GM23248 (cell line): ENCODE measurements at places on chromosomes 2 and 18. TPM values are rescaled to one million over a fixed set of nuclear protein-coding genes. Genes with fewer than 3 reads are reported as not detected.

- H3K36me3 ChIP-seq: no peaks in the 10 kb centered on the region
- 0 out of 2 replicates have a peak, but pooled peaks cover 10% of the 10 kb centered on the region for H3K27me3 ChIP-seq
- H3K4me3 ChIP-seq: no peak overlapping the region
- peak; percentile 50 for DNase-seq
These were observed 62.5 kb downstream of the DHRS9 start for GRCh38 chr2:169131587-169132512.

DNA sequence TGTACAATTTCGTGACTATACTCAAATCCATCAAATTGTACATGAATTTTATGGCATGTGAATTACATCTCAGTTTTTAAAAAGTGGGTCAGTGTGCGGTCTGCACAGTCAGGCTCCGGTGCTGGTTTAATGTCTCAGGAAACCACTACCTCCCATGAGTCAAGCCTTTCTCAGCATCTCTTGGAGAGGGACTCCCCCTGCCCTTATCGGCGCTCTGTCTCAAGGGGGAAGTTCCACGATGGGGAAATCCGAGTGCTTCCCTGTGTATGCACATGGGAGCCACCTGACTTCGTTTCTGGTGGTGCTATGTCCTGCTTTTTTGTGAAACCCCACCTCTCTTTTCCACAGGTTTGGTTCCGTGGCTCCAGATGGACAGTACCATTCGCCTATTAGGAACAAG lies 72.5 kb downstream of the ACOXL start:
- no peak for DNase-seq
- no peak overlapping the region for H3K27ac ChIP-seq
- 0 out of 2 replicates have a peak, but pooled peaks cover 4% of the 10 kb centered on the region for H3K4me1 ChIP-seq
- no peaks in the 10 kb centered on the region for H3K36me3 ChIP-seq
- H3K27me3 ChIP-seq: peaks cover 42% of the 10 kb centered on the region

The ZNF804A gene
- 0.65 and 0.76 TPM in 2 replicates for total RNA-seq

The DNAH6 gene
- 0.11 TPM in 1 of 2 replicates, not detected in the other for total RNA-seq

DNA sequence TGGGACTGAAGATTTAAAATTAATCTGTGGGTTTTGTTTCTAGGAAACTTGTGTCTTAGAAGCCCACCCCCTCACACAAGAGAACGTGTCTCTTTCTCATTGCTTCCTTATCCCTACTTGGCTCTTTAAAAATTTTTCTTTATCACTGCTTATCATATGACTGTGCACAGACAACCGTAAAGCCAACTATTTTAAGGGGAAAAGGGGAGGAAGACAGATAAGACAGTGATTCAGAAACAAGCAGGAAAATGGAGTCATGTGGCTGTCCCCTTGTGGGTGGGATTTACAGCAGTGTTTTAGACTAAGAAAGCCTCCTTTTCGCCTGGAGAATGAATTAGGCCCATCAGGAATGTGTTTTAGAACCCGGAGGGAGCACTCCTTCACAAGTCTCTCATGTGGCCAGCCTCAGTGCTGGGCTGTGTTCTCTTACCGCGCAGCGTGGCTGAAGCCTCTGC lies 17.6 kb downstream of the PRKCE start:
- H3K4me1 ChIP-seq: peaks cover 15% of the 10 kb centered on the region; the same call in 1 of the 2 replicates
- no peaks in the 10 kb centered on the region for H3K27me3 ChIP-seq
- no peak overlapping the region for H3K4me3 ChIP-seq
- H3K36me3 ChIP-seq: no peaks in the 10 kb centered on the region

GRCh38 chr18:3329471-3329870 lies 67.5 kb downstream of the MYL12B start:
- no peaks in the 10 kb centered on the region for H3K4me1 ChIP-seq
- no peaks in the 10 kb centered on the region for H3K27me3 ChIP-seq
- no peak overlapping the region for H3K4me3 ChIP-seq

The RIT2 gene
- not detected in 2 replicates for total RNA-seq

- no peak for DNase-seq
- H3K4me3 ChIP-seq: no peak overlapping the region
- H3K27ac ChIP-seq: no peak overlapping the region
- no peaks in the 10 kb centered on the region for H3K36me3 ChIP-seq
- 0 out of 2 replicates have a peak, but pooled peaks cover 4% of the 10 kb centered on the region for H3K4me1 ChIP-seq
These were observed 170.0 kb upstream of the COPS8 start for GRCh38 chr2:236915726-236916125.

DNA sequence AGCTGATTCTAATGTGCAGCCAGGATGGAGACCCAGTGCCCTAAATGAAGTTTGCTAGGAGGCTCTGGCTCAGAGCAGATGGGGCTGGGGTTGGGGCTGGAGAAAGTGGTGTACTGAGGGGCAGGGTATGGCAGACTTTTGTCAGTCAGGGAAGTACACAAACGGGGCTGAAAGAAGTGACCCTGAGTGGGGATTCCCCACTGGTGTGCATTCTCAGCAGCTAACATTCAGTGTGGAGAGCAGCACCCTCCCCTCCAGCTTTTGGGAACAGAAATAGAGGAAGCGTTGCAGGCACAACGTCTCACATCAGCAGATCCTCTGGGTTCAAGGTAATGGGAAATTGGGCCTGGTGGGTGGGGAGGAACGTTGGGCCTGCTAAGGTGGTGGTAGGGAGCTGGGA lies 89.1 kb upstream of the GCFC2 start:
- no peak overlapping the region for H3K4me3 ChIP-seq
- H3K27ac ChIP-seq: no peak overlapping the region
- H3K36me3 ChIP-seq: no peaks in the 10 kb centered on the region
- DNase-seq: no peak
- H3K4me1 ChIP-seq: no peaks in the 10 kb centered on the region

DNA sequence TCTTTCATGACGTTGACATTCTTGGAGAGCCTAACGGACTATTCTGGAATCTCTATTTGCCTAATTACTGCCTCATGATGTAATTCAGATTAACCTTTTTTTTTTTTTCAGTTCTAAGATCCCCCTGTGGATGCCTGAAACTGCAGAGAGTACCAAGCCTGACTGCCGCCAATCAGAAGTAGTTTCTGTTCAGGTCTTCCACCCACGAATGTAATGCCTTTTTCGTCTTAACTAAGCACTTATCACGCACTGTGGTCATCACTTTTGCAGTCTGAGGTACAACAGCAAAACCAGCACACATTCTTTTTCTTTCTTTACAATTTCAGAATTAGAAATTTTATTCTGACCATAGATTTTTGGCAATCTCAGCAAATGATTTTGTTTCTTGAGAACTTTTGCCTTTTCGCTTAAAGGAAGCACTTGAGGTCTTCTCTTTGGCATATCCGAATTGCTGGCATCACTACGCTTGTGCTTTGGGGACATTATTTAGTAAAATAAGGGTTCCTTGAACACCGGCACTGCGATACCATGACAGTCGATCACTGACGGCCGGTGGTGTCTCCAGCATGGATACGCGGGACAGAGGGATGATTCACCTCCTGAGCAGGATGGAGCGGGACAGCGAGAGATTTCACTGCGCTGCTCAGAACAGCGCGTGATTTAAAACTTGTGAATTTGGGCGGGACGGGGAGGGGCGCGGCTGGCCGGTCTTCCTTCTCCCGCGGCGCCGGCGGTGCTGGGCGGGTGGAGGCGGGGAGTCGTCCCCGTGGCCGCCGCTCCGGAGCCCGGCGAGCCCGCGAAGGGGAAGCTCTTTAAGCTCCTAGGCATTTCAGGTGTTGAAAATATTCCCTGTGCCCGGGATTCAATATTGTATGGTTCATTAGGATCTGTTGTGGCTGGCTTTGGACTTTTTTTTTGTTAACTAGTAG lies 32.0 kb upstream of the GPR55 start:
- peak; percentile 78 for DNase-seq
- peaks cover 25% of the 10 kb centered on the region for H3K27me3 ChIP-seq

The UGT1A3 gene
- not detected in 2 replicates for total RNA-seq

GRCh38 chr2:20617892-20618467 lies 32.9 kb downstream of the HS1BP3 start:
- H3K36me3 ChIP-seq: no peaks in the 10 kb centered on the region
- no peaks in the 10 kb centered on the region for H3K27me3 ChIP-seq
- DNase-seq: peak; percentile 99

The SCYGR4 gene
- not detected in 2 replicates for total RNA-seq

The CNRIP1 gene
- total RNA-seq: 21.8 and 37.7 TPM in 2 replicates

DNA sequence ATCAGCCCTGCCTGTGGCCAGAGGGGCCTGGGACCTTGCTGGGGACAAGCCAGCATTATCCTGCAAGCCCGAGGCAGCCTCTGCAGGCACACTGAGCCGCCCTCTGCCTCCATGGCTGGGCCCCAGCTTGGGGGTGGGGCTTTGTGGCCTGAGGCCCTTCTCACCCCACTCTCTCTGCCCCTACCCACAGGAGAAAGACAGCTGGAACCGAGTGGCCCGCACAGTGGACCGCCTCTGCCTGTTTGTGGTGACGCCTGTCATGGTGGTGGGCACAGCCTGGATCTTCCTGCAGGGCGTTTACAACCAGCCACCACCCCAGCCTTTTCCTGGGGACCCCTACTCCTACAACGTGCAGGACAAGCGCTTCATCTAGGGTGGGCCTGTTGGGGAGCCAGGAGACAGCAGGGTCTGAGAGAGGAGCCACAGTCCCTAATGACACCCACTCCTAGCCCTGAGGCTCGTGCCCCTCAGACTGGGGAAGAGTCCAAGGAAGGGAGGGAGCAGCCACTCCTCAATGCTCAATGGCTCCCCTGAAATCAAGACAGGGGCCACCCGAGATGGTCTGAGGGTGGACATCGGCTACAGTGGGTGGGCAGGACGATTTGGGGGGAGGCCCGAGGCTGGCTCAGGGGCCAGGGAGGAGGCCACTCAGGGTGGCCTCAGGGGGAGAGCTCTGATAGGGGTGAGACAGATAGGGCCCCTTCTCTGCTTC lies 4.4 kb upstream of the CHRNG start:
- no peak for DNase-seq
- H3K4me1 ChIP-seq: no peaks in the 10 kb centered on the region
- no peak overlapping the region for H3K27ac ChIP-seq
- H3K4me3 ChIP-seq: no peak overlapping the region
- H3K27me3 ChIP-seq: no peaks in the 10 kb centered on the region

The TUBA3E gene
- not detected in 2 replicates for total RNA-seq

GRCh38 chr2:111930875-111931274 lies 32.5 kb downstream of the MERTK start:
- H3K4me1 ChIP-seq: peaks cover 6% of the 10 kb centered on the region; the same call in 1 of the 2 replicates
- H3K27me3 ChIP-seq: peaks cover 14% of the 10 kb centered on the region
- no peak overlapping the region for H3K4me3 ChIP-seq
- no peak overlapping the region for H3K27ac ChIP-seq
- peak; percentile 80 for DNase-seq

DNA sequence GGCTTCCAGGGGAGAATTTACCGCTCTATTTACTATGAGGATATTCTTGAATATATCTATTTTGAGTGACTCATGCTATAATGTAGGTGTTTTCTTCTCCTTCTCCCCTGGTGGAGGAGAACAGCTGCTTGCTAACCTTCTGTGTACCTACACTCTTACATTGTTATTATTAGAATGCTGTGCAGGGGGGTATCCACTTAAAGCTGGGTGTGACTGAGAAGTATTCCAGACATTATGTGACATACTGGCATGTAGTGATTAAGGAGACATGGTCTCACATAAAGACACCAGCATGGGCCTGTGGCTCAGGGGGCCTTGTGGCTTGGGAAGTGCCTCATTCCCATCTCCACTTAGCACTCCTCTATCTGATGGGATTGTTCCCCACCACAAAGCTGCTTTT lies 287.9 kb downstream of the PTPRM start:
- H3K27me3 ChIP-seq: no peaks in the 10 kb centered on the region
- no peak overlapping the region for H3K27ac ChIP-seq
- no peak overlapping the region for H3K4me3 ChIP-seq
- DNase-seq: no peak

DNA sequence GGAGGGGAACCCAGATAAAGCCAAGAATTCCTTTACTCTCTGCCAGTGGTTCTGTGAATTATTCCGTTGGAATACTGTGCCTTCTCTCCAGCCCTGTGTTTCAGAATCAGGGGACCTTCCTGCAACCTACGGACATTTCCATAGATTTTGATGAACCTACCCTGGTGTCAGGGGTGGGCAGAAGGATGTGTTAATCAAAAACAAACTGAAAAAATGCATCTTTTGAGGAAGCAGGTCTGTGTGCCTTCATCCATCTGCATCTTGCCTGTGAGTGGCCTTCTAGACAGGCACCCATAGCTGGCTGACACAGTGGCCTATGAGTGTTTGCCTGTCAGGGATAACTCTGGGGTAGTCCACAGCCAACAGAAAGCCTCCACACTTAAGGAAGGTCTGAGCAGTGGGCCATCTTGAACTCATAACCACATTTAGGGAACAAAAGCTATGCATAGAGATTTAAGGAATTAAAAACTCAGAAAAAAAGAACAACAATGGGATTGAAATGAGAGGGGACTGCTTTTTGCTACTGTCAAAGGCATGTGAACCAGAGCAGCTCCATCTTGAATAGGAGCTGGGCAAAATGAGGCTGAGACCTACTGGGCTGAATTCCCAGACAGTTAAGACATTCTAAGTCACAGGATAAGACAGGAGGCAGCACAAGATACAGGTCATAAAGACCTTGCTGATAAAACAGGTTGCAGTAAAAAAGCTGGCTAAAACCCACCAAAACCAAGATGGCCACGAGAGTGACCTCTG lies 45.9 kb upstream of the ITGA6 start:
- no peak for DNase-seq
- no peak overlapping the region for H3K4me3 ChIP-seq
- H3K36me3 ChIP-seq: no peaks in the 10 kb centered on the region
- no peaks in the 10 kb centered on the region for H3K27me3 ChIP-seq
- H3K4me1 ChIP-seq: peaks cover 7% of the 10 kb centered on the region; the same call in 1 of the 2 replicates
- H3K27ac ChIP-seq: no peak overlapping the region

GRCh38 chr2:149143734-149144133 lies 105.2 kb downstream of the LYPD6B start:
- H3K36me3 ChIP-seq: no peaks in the 10 kb centered on the region
- H3K4me3 ChIP-seq: no peak overlapping the region
- no peak for DNase-seq
- no peak overlapping the region for H3K27ac ChIP-seq
- H3K4me1 ChIP-seq: no peaks in the 10 kb centered on the region

The DSG4 gene
- not detected in 2 replicates for total RNA-seq

DNA sequence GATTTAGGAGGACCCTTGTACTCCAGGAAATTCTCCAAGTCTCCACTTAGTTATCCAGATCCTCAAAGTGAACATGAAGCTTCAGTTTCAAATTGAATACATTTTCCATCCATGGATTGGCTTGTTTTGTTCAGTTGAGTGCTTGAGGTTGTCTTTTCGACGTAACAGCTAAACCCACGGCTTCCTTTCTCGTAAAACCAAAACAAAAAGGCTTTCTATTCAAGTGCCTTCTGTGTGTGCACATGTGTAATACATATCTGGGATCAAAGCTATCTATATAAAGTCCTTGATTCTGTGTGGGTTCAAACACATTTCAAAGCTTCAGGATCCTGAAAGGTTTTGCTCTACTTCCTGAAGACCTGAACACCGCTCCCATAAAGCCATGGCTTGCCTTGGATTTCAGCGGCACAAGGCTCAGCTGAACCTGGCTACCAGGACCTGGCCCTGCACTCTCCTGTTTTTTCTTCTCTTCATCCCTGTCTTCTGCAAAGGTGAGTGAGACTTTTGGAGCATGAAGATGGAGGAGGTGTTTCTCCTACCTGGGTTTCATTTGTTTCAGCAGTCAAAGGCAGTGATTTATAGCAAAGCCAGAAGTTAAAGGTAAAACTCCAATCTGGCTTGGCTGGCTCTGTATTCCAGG lies at the start of gene CTLA4:
Gene CTLA4 (plus strand): TSS at position 211 of the 640 bp plus-strand sequence. CDS start 172 bp downstream, at position 383.
- no peak for DNase-seq
- no peaks in the 10 kb centered on the region for H3K4me1 ChIP-seq
- H3K36me3 ChIP-seq: no peaks in the 10 kb centered on the region
- no peak within 1 kb of the TSS for H3K27ac ChIP-seq

- H3K27ac ChIP-seq: no peak overlapping the region
- H3K4me1 ChIP-seq: no peaks in the 10 kb centered on the region
- H3K27me3 ChIP-seq: no peaks in the 10 kb centered on the region
- peaks cover 11% of the 10 kb centered on the region; the same call in 1 of the 2 replicates for H3K36me3 ChIP-seq
- no peak for DNase-seq
These were observed 24.6 kb upstream of the TXNDC2 start for GRCh38 chr18:9861157-9861556.

GRCh38 chr2:191230174-191230573 lies 15.0 kb upstream of the MYO1B start:
- no peaks in the 10 kb centered on the region for H3K36me3 ChIP-seq
- no peak overlapping the region for H3K4me3 ChIP-seq
- no peaks in the 10 kb centered on the region for H3K27me3 ChIP-seq

The DNAH7 gene
- total RNA-seq: 0.43 and 0.89 TPM in 2 replicates
